GM12892 (cell line): ENCODE measurements at places on chromosomes 7 and 10.

GRCh38 chr10:2893158-2893845 is 174.0 kb upstream of the PFKP start:
- DNase-seq, result no peak

DNA sequence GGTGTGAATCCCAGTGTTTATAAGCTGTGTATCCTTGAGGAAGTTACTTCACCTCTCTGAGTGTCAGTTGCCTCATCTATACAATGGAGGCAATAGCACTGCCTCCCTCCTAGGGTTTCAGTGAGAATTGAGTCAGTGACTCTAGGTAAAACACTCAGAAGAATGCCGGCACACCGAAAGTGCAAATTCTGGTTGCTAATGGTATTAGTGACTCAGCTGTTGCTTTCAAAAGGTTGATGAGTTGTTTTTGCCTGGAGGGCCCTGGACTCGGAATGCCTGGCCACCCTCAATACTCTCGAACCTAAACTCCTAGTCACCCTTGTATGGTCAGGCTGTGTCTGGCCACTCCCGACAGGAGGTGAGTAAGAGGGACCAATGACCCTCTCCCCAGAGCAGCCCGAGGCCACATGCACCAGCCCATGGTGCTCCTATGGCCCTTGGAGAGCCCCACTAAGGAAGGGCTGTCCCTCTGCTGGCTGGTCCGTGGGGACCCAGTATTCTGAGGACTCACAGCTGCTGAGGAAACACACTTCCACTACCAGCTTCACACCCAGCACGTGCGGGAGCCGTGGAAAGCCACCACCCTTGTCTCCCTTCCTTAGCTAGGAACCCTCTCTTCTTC is 60.2 kb downstream of the CALML3 start:
- DNase-seq, result no peak

GRCh38 chr7:110388457-110388856 is 702.5 kb upstream of the LRRN3 start:
- DNase-seq, result no peak

GRCh38 chr10:130812381-130813148 is 499.0 kb downstream of the TCERG1L start:
- no peak for DNase-seq

GRCh38 chr10:113058523-113059370 is 108.7 kb downstream of the TCF7L2 start:
- DNase-seq, result no peak

DNA sequence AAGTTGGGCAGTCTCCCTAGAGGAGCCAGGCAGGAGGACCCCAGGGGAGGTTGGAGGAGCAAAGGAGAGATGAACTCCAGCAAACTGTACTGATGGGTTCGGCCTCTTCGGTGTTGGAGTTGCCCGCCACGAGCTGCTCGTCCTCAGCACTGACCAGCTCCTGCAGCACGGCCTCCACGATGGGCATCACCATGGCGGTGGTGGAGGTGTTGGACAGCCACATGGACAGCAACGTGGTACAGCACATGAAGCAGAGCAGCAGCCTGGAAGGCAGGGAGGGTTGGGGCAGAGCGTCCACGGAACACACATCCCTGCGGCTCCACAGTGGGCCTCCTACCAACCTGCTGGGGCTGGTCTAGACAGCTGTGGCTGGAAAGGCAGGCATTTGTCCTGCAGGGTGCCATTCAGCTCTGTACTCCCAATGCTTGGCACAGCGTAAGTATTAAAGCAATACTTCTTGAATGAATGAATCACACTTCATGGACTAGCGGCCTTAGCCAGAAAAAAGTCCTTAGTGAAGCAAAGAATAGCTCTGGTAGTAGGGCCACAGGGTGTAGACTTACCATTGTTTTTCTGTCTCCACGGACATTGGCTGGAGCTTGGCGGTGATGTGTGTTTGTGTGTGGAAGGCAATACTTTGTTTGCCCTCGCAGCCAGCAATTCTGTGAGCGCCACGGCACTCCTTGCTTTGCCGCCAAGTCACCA is 21.8 kb downstream of the SLC13A4 start:
- DNase-seq, result no peak

DNA sequence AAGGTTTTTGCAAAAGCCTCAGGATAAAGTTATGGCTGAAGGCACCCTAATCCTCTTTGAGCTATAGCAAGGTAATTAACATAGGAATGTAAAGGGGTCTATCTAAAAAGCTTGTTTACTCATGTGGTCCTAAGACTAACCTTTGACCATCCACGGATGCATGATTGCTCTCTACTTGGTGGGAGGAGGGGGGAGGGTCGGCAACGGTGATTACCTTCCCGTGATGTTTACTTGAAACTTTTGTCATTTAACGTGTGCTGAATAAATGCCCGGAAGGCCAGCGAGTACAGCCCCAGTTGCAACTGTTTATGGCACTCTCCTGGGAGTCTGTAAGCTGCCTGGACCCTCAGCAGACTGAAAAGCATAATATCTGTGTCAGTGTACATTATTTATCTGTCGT is 78.9 kb upstream of the GPR22 start:
- DNase-seq, result no peak

GRCh38 chr10:42177077-42177792 is 461.1 kb downstream of the ZNF33B start:
- peak; percentile 0 for DNase-seq
